ENCODE measurements at places on chromosomes 12 and 14. TPM values are rescaled to one million over a fixed set of nuclear protein-coding genes. Genes with fewer than 3 reads are reported as not detected.

DNA sequence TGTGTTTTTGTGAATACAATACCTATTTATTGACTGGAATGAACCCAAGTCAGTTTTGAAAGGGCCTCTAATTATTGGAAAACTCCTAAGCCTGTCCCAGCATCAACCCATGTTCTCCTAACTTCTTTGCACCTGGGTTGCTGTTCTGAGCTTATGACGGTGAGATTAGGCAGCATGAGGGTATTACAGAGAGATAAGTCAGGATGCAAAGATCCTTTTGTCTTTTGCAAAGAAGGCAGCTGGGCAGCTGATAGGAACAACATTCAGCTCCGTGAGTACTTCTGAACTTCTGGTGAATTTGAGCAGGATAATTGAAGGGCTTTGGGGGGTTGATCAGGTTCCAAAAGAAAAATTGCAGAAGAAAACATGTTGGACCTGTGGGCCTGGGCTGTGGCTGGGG is at the start of gene PDE6H:
TSS of gene PDE6H (plus strand) at position 227 of the 400 bp plus-strand sequence. CDS start 4,971 bp downstream, outside the sequence.
- no peaks in the 10 kb centered on the region for H3K36me3 ChIP-seq
- no peak for DNase-seq
- H3K27me3 ChIP-seq, result no peaks in the 10 kb centered on the region
- H3K4me1 ChIP-seq, result peaks cover 11% of the 10 kb centered on the region

GRCh38 chr12:107169200-107169599 is 75.9 kb upstream of the CRY1 start:
- no peak overlapping the region for H3K4me3 ChIP-seq
- H3K36me3 ChIP-seq, result no peaks in the 10 kb centered on the region
- H3K4me1 ChIP-seq, result no peaks in the 10 kb centered on the region
- H3K27ac ChIP-seq, result no peak overlapping the region
- no peak for DNase-seq

GRCh38 chr14:24673059-24673458 is 39.1 kb upstream of the GZMB start:
- no peak for DNase-seq
- no peaks in the 10 kb centered on the region for H3K4me1 ChIP-seq
- no peaks in the 10 kb centered on the region for H3K36me3 ChIP-seq

GRCh38 chr14:35140718-35141581 is 18.6 kb downstream of the PRORP start:
- H3K27ac ChIP-seq, result no peak overlapping the region
- no peaks in the 10 kb centered on the region for H3K4me1 ChIP-seq
- H3K27me3 ChIP-seq, result no peaks in the 10 kb centered on the region
- no peak for DNase-seq
- H3K36me3 ChIP-seq, result peaks cover 2% of the 10 kb centered on the region

GRCh38 chr12:31600252-31600651 is 9.3 kb upstream of the DENND5B start:
- H3K4me1 ChIP-seq, result peaks cover 10% of the 10 kb centered on the region
- no peaks in the 10 kb centered on the region for H3K27me3 ChIP-seq
- H3K27ac ChIP-seq, result no peak overlapping the region
- no peaks in the 10 kb centered on the region for H3K36me3 ChIP-seq
- H3K4me3 ChIP-seq, result no peak overlapping the region
- DNase-seq, result no peak

GRCh38 chr14:97453991-97454390 is 656.8 kb downstream of the VRK1 start:
- no peak overlapping the region for H3K4me3 ChIP-seq
- H3K4me1 ChIP-seq, result no peaks in the 10 kb centered on the region

DNA sequence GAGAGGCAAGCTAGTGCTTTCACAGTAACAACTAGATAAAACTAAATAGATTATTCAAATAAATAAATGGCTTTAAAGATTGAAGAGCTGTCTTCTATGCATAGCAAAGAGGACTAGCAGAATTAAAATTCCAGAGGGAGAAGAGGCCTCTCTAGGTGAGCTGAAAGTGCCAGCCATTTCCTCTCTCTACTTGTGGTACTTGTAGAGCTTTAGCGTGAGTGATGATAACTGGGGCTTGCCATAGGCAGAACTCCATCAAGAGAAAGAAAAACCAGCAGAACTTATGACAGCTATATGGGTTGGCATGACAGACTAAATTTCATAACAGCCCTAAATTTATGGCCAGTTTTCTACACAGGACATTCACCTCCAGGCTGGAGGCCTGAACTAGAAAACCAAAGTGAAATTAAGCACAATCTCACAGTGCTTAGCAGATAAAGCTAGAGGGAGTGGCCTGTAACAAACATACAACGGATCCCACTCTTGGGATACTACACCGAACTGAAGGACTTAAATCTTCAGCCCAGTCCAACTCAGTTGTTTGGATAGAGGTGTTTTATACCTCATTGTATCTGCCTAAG is 11.0 kb downstream of the SPTLC2 start:
- no peak for DNase-seq
- peak overlapping the region; percentile 9 for H3K27ac ChIP-seq

DNA sequence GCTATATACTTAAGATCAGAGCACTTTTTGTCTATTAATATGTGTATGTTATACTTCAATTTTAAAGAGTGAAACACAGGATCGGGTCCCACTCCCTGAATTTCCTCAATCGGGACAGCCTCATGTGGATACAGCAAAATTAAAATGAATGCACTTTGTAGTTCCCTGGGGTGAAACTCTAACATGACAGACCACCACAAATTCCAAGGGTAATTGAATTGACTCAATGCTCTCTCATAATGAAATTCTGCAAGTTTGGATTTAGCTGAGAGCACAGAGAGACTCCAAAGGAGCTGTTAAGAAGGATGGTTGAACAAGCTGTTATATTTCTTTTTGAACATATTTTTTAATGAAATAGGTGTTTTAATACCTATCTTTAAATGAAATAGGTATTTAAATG is 413.6 kb downstream of the GXYLT1 start:
- no peaks in the 10 kb centered on the region for H3K4me1 ChIP-seq
- no peak for DNase-seq
- no peaks in the 10 kb centered on the region for H3K27me3 ChIP-seq

GRCh38 chr12:53098354-53098981 is 1.0 kb downstream of the IGFBP6 start:
- no peaks in the 10 kb centered on the region for H3K36me3 ChIP-seq
- peak overlapping the region; percentile 76 for H3K4me3 ChIP-seq
- H3K27ac ChIP-seq, result peak overlapping the region; percentile 93

- H3K4me1 ChIP-seq, result peaks cover 68% of the 10 kb centered on the region
- no peaks in the 10 kb centered on the region for H3K27me3 ChIP-seq
- peaks cover 3% of the 10 kb centered on the region for H3K36me3 ChIP-seq
- DNase-seq, result peak; percentile 56
- no peak overlapping the region for H3K27ac ChIP-seq
Observed at GRCh38 chr14:100109594-100109955, 44.4 kb downstream of the EVL start.

- no peak overlapping the region for H3K27ac ChIP-seq
- DNase-seq, result no peak
- no peaks in the 10 kb centered on the region for H3K36me3 ChIP-seq
- H3K4me3 ChIP-seq, result no peak overlapping the region
- peaks cover 28% of the 10 kb centered on the region for H3K27me3 ChIP-seq
Observed at GRCh38 chr12:3882896-3883564, 9.8 kb upstream of the PARP11 start.

- no peaks in the 10 kb centered on the region for H3K27me3 ChIP-seq
- H3K4me3 ChIP-seq, result no peak overlapping the region
- H3K4me1 ChIP-seq, result no peaks in the 10 kb centered on the region
Observed at GRCh38 chr14:98489115-98489514, 782.9 kb downstream of the BCL11B start.

- H3K36me3 ChIP-seq, result no peaks in the 10 kb centered on the region
- H3K27ac ChIP-seq, result no peak overlapping the region
- no peak overlapping the region for H3K4me3 ChIP-seq
- no peaks in the 10 kb centered on the region for H3K4me1 ChIP-seq
Observed at GRCh38 chr12:107488666-107489065, 196.9 kb upstream of the PWP1 start.

- no peaks in the 10 kb centered on the region for H3K36me3 ChIP-seq
- DNase-seq, result peak; percentile 42
- peaks cover 47% of the 10 kb centered on the region for H3K27me3 ChIP-seq
- peak overlapping the region; percentile 99 for H3K27ac ChIP-seq
- peaks cover 28% of the 10 kb centered on the region for H3K4me1 ChIP-seq
Observed at GRCh38 chr12:85278598-85279448, 1.2 kb upstream of the ALX1 start.

DNA sequence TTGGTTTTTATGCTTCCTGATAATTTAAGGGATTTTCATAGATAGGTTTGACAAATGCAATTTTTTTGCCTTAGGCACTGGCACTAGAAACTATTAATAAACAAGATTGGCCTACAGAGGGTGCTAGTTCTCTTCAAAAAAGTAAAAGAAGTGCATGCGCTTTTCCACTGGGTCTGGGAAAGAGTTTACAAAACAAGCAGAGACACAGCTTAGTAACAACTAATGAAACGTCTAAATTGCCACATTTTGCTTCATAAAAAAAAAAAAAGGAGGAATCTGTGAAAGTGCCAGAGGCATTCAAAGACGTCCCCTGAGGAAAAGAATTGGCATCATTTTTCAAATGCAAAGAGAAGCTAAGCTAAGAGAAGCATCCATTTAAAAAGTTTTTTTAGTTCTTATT is 58.3 kb upstream of the EEA1 start:
- no peak overlapping the region for H3K27ac ChIP-seq
- no peaks in the 10 kb centered on the region for H3K27me3 ChIP-seq
- no peak overlapping the region for H3K4me3 ChIP-seq
- H3K36me3 ChIP-seq, result peaks cover 1% of the 10 kb centered on the region
- DNase-seq, result no peak
- H3K4me1 ChIP-seq, result peaks cover 11% of the 10 kb centered on the region

- DNase-seq, result no peak
- no peaks in the 10 kb centered on the region for H3K27me3 ChIP-seq
- H3K36me3 ChIP-seq, result no peaks in the 10 kb centered on the region
- no peak overlapping the region for H3K27ac ChIP-seq
Observed at GRCh38 chr14:83744891-83745290, 1785.1 kb upstream of the FLRT2 start.

- no peak for DNase-seq
- no peaks in the 10 kb centered on the region for H3K4me1 ChIP-seq
- no peak overlapping the region for H3K4me3 ChIP-seq
- H3K27me3 ChIP-seq, result peaks cover 5% of the 10 kb centered on the region
- H3K36me3 ChIP-seq, result no peaks in the 10 kb centered on the region
Observed at GRCh38 chr14:57038689-57039088, 228.4 kb upstream of the OTX2 start.

GRCh38 chr12:132695431-132695830 is 8.0 kb downstream of the PXMP2 start:
- no peak overlapping the region for H3K4me3 ChIP-seq
- DNase-seq, result no peak
- H3K27me3 ChIP-seq, result no peaks in the 10 kb centered on the region
- peaks cover 16% of the 10 kb centered on the region for H3K4me1 ChIP-seq

DNA sequence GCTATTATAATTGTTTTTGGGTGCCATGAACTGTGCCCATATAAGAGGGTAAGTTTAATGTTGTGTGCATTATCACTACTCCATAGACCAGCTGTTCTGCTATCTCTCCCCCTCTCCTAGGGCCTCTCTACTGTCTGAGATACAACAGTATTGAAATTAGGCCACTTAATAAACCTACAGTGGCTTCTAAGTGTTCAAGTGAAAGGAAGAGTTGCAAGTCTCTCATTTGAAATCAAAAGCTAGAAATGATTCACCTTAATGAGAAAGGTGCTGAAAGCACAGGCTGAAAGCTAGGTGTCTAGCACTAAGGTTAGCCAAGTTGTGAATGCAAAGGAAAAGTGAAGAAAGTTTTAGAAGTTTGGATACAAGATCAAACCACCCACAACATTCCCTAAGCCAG is 168.0 kb downstream of the SLC16A7 start:
- no peaks in the 10 kb centered on the region for H3K27me3 ChIP-seq
- no peaks in the 10 kb centered on the region for H3K4me1 ChIP-seq
- H3K36me3 ChIP-seq, result peaks cover 7% of the 10 kb centered on the region
- H3K4me3 ChIP-seq, result no peak overlapping the region

DNA sequence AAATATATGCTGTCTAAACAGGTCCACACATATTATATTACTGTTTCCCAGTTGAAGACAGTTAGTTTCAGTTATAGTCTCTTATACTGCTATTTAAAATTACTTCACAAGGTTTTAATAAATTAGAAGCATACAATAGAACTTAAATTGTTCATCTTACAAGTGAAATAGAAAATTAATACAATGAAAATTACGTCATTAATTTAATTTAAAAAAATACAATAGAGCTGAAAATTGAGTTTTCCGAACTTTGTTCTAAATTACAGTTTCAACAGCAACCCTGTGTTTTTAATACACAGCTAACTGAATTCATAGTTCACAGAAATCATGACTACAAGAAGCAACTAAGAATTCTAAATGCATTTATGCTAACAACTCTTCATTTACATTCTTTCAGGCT is 525.7 kb upstream of the FOXG1 start:
- no peak overlapping the region for H3K4me3 ChIP-seq
- H3K36me3 ChIP-seq, result no peaks in the 10 kb centered on the region
- no peak overlapping the region for H3K27ac ChIP-seq
- H3K4me1 ChIP-seq, result no peaks in the 10 kb centered on the region
- no peaks in the 10 kb centered on the region for H3K27me3 ChIP-seq

DNA sequence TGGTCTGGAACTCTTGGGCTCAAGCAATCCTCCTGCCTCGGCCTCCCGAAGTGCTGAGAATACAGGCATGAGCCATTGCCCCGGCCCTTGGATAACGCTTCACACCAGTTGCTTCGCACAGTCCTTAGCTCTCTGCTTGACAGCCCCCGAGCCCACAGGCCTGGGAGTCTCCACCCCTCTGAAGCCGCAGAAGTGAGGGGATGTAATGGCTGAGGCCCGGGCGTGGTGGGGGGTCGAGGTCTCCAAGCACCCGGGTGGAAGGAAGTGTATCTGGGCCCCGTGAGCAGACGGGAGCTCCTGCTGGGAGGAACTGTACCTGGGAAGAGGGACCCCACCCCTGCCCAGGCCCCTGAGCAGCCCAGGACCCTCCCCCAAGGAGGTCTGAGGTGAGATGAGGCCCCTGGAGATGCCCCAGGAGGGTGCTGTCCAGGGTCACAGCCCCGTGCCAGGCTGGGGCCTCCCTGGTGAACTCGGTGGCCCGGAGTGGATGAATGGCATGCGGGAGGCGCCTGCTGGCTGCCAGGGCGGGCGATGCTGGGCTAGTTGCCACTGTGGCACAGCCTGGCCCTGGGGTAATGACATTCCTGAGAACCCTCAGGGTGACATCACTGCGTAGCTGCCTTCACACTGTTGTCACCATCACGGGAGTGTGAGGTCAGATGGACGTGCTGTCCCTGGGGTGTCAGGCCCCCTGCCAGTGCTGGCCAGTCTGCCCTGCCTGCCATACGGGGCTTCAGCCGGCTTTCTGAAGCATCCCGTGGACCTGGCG is 48.9 kb downstream of the KIF26A start:
- H3K36me3 ChIP-seq, result no peaks in the 10 kb centered on the region
- DNase-seq, result no peak
- H3K27me3 ChIP-seq, result no peaks in the 10 kb centered on the region

C12orf54 gene
- not detected for total RNA-seq

CD163L1 gene
- total RNA-seq, result 3.8 TPM

ANHX gene
- total RNA-seq, result not detected

SLC17A8 gene
- total RNA-seq, result not detected

DNAI7 gene
- 0.44 TPM for total RNA-seq

BCL2L14 gene
- total RNA-seq, result not detected

ZNF605 gene
- total RNA-seq, result 17.1 TPM

ABHD12B gene
- not detected for total RNA-seq

GPRC5A gene
- total RNA-seq, result 13.1 TPM
